Stimulated activated naive B cell treated with anti-CD40 and anti-IgM and Interleukin-4, amounts not matched to agents 10 μg/mL and 1 μg/mL and 100 μg/mL, for 72 hours (primary cell): ENCODE measurements at places on chromosomes 6 and 20.

- no peak for DNase-seq
- H3K4me3 ChIP-seq: no peak overlapping the region
- H3K4me1 ChIP-seq: no peaks in the 10 kb centered on the region
- H3K27me3 ChIP-seq: no peaks in the 10 kb centered on the region
- H3K27ac ChIP-seq: no peak overlapping the region
- H3K36me3 ChIP-seq: no peaks in the 10 kb centered on the region
These were observed 698.1 kb downstream of the DHX35 start for GRCh38 chr20:39660226-39660625.

- no peaks in the 10 kb centered on the region for H3K27me3 ChIP-seq
- H3K4me3 ChIP-seq: no peak overlapping the region
- H3K36me3 ChIP-seq: peaks cover 34% of the 10 kb centered on the region
These were observed 24.0 kb upstream of the ARMH2 start for GRCh38 chr6:24822696-24823095.

DNA sequence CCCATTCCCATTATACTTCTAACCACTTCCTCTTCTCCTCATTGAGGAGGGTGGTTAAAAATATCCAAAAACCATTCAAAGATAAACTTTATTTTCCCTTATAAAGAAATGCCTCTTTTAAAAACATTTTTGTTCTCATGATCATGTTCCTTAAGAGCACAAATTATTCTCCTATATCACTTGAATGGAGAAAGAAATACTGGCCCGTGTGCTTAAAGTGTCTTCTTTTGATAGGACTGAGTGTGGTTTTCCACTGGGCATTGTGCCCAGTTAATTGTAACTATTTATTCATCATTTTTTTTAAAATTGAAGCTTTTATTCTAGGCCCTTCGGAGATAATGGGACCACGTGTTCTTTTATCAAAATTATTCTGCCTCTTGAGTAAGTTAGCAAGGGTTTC, 871.5 kb downstream of the QKI start:
- H3K27me3 ChIP-seq: no peaks in the 10 kb centered on the region
- no peak overlapping the region for H3K27ac ChIP-seq
- no peaks in the 10 kb centered on the region for H3K36me3 ChIP-seq
- no peaks in the 10 kb centered on the region for H3K4me1 ChIP-seq
- DNase-seq: no peak

- peaks cover 10% of the 10 kb centered on the region for H3K27me3 ChIP-seq
- DNase-seq: no peak
- peaks cover 24% of the 10 kb centered on the region for H3K4me1 ChIP-seq
- H3K4me3 ChIP-seq: no peak overlapping the region
These were observed 70.7 kb upstream of the ARMC2 start for GRCh38 chr6:108777536-108777935.

- H3K27me3 ChIP-seq: no peaks in the 10 kb centered on the region
- H3K27ac ChIP-seq: no peak overlapping the region
- H3K4me1 ChIP-seq: no peaks in the 10 kb centered on the region
These were observed 287.6 kb upstream of the SOX4 start for GRCh38 chr6:21305893-21306332.

DNA sequence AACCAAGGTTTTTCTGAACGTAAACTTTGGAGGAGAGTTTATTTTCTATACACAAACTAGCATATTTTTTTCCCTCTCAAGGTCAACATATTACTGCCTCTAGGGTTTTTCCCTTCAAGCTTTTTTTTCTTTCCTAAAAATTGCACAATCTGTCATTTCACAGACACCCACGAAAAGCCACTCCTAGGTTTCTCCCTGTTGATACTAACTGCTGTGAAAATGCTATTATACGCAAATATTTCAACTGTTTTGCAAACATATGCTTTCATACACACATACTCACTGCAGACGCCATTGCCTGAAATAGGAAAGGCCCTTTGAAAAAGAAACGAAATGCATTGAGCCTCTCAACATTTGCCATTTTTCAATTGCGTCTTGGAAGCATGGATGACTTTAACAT, 333.0 kb downstream of the CD83 start:
- no peak overlapping the region for H3K4me3 ChIP-seq
- H3K36me3 ChIP-seq: peaks cover 27% of the 10 kb centered on the region
- no peaks in the 10 kb centered on the region for H3K27me3 ChIP-seq
- peaks cover 34% of the 10 kb centered on the region for H3K4me1 ChIP-seq
- no peak for DNase-seq

DNA sequence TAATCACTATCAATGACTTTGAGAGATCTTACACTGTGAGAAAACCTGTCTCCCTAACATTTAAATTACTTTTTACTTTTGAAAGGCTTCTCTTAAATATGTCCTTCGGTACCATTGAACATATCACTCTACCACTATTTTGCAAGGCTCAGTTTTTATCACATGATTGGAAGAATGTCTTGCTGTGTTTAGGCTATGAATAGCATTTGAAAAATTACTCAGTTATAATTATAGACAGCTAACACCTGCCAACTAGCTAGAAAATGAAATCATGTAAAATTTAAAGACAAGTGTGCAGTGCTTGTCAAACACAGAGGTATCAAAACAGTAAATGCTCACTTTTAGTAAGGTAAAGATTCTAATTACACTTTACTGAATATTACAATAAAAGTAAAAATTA, 11.0 kb downstream of the SESN1 start:
- H3K4me1 ChIP-seq: peaks cover 4% of the 10 kb centered on the region
- no peak for DNase-seq
- no peak overlapping the region for H3K4me3 ChIP-seq
- H3K27me3 ChIP-seq: no peaks in the 10 kb centered on the region
- no peak overlapping the region for H3K27ac ChIP-seq
- peaks cover 4% of the 10 kb centered on the region for H3K36me3 ChIP-seq

DNA sequence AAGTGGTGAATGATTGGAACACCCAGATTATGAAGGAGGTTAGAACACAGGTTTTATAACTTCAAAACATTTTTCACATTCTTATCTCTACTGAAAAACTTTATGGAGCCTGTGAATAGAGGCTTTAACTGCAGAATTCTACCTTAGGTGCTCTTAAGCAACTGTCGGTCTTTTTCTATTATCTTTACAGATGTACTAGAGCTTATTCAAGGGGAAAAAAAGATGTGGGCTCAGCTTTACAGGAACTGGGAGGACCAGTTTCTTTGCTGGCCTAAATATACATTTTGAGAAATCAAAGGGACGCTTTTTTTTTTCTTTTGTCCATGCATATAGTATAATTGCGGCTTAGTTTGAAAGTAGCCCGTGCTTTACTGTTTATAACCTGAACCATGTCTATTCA, 58.9 kb downstream of the UST start:
- H3K4me3 ChIP-seq: no peak overlapping the region
- peaks cover 34% of the 10 kb centered on the region for H3K4me1 ChIP-seq
- no peak for DNase-seq

GRCh38 chr6:98107801-98108200, 726.6 kb upstream of the POU3F2 start:
- no peak overlapping the region for H3K4me3 ChIP-seq
- no peaks in the 10 kb centered on the region for H3K27me3 ChIP-seq
- DNase-seq: no peak
- no peaks in the 10 kb centered on the region for H3K36me3 ChIP-seq
- no peaks in the 10 kb centered on the region for H3K4me1 ChIP-seq

GRCh38 chr6:107800564-107801164, 23.4 kb downstream of the SCML4 start:
- H3K4me3 ChIP-seq: no peak overlapping the region
- DNase-seq: no peak
- H3K4me1 ChIP-seq: peaks cover 1% of the 10 kb centered on the region
- no peaks in the 10 kb centered on the region for H3K36me3 ChIP-seq
- H3K27me3 ChIP-seq: no peaks in the 10 kb centered on the region
- H3K27ac ChIP-seq: no peak overlapping the region

- peak within 1 kb of the TSS; percentile 96 for H3K4me3 ChIP-seq
- DNase-seq: peak; percentile 87
- H3K27me3 ChIP-seq: no peaks in the 10 kb centered on the region
These were observed at the start of gene CDKAL1 for GRCh38 chr6:20534295-20535262. Gene CDKAL1, plus strand, starts transcription at chr6:20534457. Its CDS starts 11,894 bp downstream, at chr6:20546351.

- peaks cover 10% of the 10 kb centered on the region for H3K4me1 ChIP-seq
- peaks cover 14% of the 10 kb centered on the region for H3K27me3 ChIP-seq
- H3K27ac ChIP-seq: no peak overlapping the region
- no peaks in the 10 kb centered on the region for H3K36me3 ChIP-seq
These were observed 3.9 kb downstream of the HEY2 start for GRCh38 chr6:125753218-125753936.

- peaks cover 38% of the 10 kb centered on the region for H3K36me3 ChIP-seq
- peaks cover 25% of the 10 kb centered on the region for H3K4me1 ChIP-seq
- no peaks in the 10 kb centered on the region for H3K27me3 ChIP-seq
- DNase-seq: peak; percentile 59
- peak overlapping the region; percentile 99 for H3K27ac ChIP-seq
These were observed 2.1 kb upstream of the RBM38 start for GRCh38 chr20:57388953-57389694.

DNA sequence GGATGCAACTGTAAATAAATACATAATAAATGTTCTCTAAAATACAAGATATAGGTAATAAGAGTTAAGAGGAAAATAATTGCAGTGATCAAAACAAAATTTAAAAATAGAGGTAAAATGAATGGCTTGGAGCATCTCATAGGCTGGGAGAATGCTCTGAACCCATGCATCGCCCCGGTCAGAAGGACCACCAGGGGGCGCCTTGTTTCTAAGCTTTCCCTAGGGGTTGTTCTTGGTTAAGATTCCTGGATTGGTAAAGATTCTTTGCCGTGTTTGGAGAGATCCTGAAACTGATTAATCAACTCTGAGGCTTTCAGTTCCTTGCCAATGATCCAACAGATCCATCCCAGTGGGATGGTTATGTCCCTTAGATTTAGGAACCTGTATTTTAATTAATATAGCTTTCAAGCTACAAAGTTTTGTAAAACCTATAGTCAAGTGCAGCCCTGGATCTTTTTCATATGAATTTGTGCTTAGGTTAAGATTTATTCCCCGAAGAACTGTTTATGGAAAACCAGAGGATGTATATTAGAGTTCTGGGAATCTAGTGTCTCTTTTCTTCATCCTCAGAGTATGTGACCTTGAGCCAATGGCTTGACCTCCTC, 45.3 kb upstream of the PRELID3B start:
- peak; percentile 51 for DNase-seq
- peaks cover 13% of the 10 kb centered on the region for H3K27me3 ChIP-seq
- H3K4me3 ChIP-seq: no peak overlapping the region
- peaks cover 12% of the 10 kb centered on the region for H3K4me1 ChIP-seq
- H3K36me3 ChIP-seq: no peaks in the 10 kb centered on the region

DNA sequence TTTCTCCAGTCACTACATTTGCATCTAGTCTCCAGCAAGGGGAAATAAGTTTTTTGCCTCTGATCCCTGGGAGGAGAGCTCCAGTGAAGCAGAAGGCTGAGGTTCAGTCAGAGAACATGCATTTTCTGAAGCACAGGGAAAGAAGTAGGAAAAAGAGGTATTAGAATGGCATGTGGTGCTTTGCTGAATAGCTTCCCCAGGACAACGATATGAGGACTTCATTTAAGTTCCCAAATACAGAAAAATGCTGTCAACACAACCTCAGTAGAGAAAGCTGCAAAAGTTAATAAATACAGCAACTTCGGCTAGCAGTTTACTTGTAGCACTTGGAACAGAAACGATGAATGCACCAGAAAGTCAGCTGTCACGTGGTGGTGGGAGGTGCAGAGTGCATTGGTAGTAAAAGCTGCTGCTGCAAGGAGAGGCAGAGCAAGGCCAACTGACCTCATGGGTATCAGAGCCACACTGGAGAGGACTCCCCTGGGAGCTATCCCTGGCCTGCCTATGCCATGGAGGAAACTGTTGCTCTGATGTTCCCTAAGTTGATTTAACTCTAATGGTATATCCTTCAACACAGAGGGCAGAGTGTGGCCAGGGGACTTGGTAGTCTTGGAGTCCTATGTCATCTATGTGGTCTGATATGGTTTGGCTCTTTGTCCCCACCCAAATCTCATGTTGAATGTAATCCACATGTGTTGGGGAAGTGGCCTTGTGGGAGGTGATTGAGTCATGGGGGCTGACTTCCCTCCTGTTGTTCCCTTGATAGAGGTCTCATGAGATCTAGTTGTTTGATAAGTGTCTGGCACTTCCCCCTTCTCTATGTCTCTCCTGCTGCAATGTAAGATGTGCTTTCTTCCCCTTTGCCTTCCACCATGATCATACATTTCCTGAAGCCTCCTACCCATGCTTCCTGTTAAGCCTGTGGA, 85.9 kb downstream of the ADTRP start:
- no peak overlapping the region for H3K4me3 ChIP-seq
- H3K27me3 ChIP-seq: peaks cover 3% of the 10 kb centered on the region
- DNase-seq: no peak
- peaks cover 6% of the 10 kb centered on the region for H3K4me1 ChIP-seq
- no peak overlapping the region for H3K27ac ChIP-seq

GRCh38 chr6:31690231-31691077, 9.6 kb upstream of the LY6G5C start:
- H3K36me3 ChIP-seq: peaks cover 66% of the 10 kb centered on the region
- no peak for DNase-seq
- peak overlapping the region; percentile 78 for H3K27ac ChIP-seq
- peaks cover 18% of the 10 kb centered on the region for H3K4me1 ChIP-seq
- no peaks in the 10 kb centered on the region for H3K27me3 ChIP-seq

DNA sequence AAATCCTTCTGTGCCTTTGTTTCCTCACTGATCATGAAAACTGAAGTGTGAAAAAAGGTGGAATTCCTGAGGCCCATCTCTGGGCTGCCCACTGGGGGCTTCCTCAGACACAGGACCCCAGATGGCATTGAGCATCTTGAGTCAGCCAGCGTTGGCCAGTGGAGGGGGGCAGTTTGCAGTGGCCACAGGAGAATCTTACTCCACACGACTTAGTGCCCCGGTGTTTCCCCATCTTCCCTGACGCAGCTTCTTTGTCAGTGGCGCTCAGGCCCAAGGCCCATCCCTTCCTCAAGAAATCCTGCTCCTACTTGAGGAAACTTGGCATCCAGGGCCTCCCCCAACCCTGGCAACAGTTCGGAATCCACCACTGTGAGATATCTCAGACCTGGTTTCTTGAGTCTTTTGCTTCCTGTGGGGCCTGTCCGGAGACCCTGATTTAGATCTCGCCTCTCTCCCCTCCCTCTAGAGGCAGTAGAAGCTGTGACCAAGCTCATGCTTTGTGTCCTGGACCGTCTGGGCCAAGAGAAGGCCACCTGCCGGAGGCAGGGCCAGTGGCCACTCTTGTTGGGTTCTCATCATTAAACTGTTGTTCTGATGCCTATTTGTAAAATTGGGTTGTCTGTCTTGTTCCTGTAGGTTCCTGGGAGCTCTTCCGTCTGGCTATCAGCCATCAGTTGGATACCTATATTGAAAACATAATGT, 20.2 kb upstream of the DLGAP4 start:
- no peak for DNase-seq
- H3K36me3 ChIP-seq: no peaks in the 10 kb centered on the region
- peaks cover 53% of the 10 kb centered on the region for H3K27me3 ChIP-seq
- no peak overlapping the region for H3K27ac ChIP-seq
